ENCODE measurements at places on chromosomes 3 and 15.

- no peak for DNase-seq
Observed at GRCh38 chr3:150216866-150217600, 191.1 kb upstream of the TSC22D2 start.

- DNase-seq = no peak
Observed at GRCh38 chr3:3633761-3634160, 165.5 kb upstream of the LRRN1 start.

GRCh38 chr3:108008931-108009639, 81.7 kb downstream of the CD47 start:
- DNase-seq = no peak

DNA sequence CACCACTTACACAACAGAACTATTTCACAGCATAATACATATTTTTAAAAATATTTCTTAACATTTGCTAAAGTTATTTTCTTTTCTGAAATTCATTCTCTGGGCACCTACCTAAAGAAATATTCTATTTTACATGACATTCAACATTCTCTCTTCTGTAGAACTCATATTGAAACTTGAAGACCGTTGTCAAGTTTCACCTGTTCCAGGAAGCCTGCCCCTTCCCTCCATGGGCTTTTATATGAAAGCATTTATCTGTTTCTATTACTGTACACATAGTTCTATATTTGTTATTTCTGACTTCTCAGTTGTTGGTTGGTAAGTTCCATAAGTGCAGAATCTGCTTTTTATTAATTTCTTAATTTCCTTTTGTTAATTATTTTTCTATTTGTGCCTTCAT, 204.3 kb upstream of the ALCAM start:
- no peak for DNase-seq

DNA sequence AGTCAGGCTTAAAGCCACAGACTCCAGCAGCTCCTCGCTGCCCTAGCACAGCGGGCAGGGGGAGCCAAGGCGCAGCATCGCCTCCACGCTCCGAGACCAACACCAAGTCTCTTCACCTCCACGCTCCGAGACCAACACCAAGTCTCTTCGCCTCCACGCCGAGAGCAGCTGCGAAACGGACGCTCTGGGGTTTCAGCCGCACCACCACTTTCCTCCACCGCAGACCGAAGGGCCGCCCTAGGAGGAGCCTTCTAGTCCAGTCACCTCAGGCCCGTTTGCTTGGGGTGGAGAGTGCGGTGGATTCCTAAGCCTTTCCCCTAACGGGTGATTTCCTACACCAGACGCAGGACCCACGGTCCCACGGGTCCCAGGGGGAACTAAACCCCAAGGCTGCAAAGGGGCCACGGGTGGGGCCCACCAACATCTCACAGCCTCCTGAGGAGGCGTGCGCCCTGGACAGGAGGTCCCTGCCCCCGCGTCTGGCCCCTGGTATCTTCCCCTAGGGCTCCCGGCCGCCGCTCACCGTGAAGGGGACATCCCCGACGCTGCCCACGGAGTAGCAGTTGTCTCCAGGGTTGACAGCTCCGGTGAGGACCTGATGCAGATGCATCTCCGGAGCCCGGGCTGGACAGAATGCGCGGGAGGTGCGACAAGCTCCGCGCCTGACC, 501 bp downstream of the DMXL2 start:
- no peak for DNase-seq

- DNase-seq = no peak
Observed at GRCh38 chr3:115728013-115728412, 104.7 kb downstream of the GAP43 start.

DNA sequence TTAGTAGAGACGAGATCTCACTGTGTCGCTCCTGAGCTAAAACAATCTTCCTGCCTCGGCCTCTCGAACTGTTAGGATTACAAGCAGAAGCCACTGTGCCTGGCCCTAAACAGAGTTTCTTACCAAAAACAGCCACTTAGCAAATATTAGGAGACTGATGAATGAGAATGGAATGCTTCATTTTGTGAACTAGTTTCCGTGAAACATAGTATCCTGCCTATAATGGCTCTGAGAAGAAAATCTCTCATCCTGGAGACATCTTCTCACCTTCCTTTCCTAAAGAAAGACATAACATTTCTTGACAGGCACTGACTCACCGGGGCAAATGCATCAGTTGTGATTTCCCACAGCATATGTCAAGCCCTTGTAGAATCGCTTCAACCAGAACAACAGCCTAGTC, 44.9 kb downstream of the GJD2 start:
- no peak for DNase-seq

GRCh38 chr3:34969513-34969912, 669.8 kb upstream of the ARPP21 start:
- DNase-seq = no peak

DNA sequence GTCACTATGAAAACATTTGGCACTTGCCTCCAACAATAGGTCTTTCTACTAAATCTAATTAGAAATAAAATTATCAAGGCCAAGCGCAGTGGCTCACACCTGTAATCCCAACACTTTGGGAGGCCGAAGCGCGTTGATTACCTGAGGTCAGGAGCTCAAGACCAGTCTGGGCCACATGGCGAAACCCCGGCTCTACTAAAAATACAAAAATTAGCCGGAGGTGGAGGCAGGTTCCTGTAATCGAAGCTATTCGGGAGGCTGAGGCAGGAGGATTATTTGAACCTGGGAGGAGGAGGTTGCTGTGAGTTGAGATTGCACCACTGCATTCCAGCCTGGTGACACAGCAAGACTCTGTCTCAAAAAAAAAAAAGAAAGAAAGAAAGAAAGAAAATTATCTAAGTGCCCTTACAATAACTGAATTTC, 1.6 kb upstream of the PLD1 start:
- DNase-seq = no peak

- no peak for DNase-seq
Observed at GRCh38 chr3:105957722-105958121, 88.9 kb upstream of the CBLB start.

DNA sequence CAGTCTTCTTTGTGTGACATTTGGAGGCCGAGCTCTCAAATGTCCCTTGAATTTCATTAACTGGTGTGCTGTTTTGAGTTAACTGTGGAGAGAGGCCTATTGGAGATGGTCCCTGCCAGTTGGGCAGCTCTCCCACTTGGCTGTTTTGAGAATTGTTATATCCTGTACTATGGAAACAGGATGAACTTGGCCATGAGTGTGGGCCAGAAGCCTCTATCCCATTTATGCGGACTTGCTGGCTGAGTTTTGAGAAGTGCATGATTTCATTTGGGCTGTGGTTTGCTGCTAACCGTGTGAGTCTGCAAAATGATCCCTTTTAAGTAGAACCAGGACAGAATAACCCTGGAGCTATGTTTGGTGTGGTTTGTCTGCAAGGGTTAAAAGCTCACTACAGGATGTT, 366.0 kb downstream of the PTPRG start:
- DNase-seq = no peak

GRCh38 chr3:33067484-33067883, 29.5 kb downstream of the GLB1 start:
- no peak for DNase-seq

- DNase-seq = no peak
Observed at GRCh38 chr3:70486414-70487017, 174.1 kb upstream of the MDFIC2 start.

- DNase-seq = no peak
Observed at GRCh38 chr3:127940116-127940515, 25.1 kb downstream of the KBTBD12 start.

- no peak for DNase-seq
Observed at GRCh38 chr3:12990306-12990705, 82.9 kb downstream of the IQSEC1 start.

- DNase-seq = no peak
Observed at GRCh38 chr15:39623529-39623931, 42.7 kb downstream of the THBS1 start.

GRCh38 chr3:11060500-11061251, 68.1 kb downstream of the SLC6A1 start:
- DNase-seq = peak; percentile 6

DNA sequence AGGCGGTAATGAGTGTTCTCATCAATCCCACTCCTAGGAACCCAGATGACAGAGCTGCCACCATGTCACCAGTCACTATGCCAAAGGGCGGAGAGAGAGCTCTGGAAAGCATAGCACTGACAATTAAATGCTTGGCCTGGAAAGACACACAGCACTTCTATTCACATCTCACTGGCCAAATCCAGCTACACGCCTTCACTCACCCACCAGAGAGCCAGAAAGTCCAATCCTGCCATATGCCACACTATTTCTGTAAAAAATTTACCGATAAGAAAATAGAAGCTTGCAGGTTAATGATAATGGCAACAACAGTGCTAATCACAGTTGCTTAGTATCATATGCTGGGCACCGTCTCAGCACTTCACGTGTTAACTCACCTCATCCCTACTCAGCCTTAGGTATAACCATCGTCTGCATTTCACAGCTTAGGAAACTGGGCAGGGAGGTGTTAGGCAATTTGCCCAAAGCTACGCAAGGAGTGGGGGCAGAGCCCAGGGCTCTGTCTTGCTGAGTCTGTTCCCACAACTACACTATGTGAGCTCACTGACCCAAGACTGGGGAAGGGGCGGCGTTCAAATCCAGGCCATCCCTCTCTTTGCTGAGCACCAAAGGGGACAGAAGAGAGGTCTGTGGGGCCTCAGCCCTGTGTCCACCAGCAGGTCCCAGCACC, 16.5 kb downstream of the KLHL25 start:
- DNase-seq = no peak

DNA sequence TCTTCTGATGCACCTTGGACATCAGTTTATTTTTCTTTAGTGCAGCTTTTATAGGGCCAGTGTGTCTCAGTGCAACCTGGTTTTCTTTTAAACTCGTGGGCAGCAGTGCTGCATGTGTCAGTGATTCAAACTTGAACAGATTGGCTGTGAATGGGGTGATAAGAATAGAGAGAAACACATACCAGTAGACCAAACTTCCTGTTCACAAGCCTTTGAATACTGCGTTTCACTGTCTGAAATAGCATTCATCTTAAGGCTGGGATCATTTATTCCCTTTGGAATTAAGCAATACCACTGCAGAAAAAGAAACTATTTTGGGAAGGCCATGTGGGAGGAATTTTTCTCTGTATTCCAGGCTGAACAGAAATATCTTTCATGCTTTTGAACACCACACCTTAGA, 51.7 kb downstream of the PHLDB2 start:
- no peak for DNase-seq

GRCh38 chr3:123930445-123930844, 30.6 kb downstream of the CCDC14 start:
- DNase-seq = no peak

DNA sequence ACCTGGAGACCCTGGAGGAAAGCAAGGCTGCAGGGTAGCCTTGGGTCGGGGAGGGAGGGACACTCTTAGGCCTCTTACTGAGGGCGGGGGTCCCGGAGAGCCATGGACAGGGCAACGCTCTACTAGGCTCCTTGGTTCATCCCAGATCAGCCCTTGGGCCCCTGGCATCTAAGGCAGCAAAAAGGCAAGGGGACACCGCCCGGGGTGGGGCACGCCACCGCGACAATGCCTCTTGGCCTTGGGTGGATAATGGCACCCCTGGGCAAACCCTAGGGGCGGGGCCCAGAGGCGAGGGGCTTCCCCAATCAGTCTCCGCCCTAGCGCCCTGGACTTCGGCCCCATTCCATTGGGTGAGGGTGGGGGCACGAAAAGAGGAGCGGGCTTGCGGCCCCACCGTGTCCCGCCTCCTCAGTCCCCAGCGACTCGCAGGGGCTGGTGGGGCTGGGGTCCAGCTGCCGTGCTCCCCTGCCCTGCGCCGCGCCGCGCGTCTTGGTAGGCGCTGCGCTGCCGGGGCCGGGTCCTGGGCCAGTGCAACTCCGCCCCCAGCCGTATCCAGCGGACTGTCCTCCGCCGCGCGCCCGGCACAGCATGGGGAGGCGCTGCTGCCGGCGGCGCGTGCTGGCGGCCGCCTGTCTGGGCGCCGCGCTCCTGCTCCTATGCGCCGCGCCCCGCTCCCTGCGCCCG, at the start of gene CHST13:
TSS of gene CHST13 (plus strand) at position 411 of the 684 bp plus-strand sequence. CDS start at position 589, 178 bp downstream.
- no peak for DNase-seq

GRCh38 chr3:64623125-64623524, 64.7 kb downstream of the ADAMTS9 start:
- no peak for DNase-seq

GRCh38 chr3:40975711-40976121, 223.6 kb upstream of the CTNNB1 start:
- no peak for DNase-seq

DNA sequence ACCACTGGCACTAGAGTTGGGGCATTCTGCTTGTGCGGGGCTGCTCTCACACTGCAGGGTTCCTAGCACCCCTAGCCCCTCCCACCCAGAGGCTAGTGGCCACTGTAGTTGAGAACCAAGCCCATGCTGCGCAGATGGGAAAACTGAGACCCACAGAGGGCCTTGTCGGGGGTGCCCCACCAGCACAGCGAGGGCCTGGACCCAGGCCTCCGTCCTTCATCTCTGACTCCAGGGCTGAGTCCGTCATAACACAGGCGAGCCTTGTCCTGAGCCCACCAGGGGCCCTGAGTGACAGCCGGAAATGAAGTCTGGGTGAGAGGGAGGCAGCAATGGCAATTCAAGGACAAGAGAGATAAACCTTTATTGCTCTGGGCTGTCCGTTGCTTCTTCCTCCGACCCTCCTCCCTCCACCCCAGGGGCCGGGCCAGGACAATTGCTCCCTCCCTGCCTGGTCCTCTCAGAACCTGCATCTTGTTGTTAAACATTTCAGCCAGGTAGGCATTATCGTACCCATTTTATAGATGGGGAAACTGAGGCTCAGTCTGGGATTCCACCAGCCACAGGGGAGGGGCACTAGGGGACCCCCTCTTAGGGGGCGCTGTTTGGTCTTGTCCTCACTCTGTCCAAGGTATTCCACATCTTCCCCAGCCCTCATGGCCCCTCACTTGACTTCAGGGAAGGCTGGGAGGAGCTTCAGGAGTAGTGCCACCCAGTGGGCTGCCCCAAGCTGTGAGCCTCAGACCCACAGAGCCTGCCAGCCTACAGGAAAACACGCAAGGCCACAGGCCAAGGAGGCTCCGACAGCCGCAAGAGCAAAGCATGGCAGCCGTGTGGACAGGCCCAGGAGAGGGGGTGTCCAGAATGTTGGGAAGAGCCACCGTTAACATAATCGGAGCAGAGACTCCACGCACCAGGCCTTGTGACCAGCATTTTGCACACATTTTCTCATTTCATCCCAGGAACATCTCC, 4.4 kb upstream of the GRIP2 start:
- no peak for DNase-seq

- DNase-seq = no peak
Observed at GRCh38 chr3:111476701-111477100, 65.3 kb upstream of the CD96 start.

DNA sequence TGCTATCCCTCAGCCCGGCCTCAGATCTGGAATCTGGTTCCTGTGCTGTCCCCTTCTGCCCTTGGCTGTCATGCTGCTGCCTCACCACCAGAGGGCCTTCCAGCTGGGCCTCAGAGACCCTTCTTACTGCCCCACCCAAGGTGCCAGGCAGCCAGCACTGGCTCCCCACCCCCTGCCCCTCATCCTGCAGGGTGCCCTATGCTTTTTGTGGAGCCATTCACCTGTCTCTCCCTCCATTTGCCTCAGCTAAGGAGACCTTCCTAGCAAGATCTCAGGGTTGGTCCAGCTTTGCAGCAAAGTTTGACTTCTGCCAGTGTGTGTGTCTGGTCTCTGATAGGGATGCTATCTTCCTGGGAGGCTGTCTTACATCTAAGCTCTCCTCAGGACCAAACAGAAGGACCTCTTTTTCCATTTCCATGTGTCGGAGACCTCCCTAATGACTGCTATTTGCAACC, 1.9 kb upstream of the VWA5B2 start:
- DNase-seq = peak; percentile 38
